ENCODE measurements at places on chromosomes 7 and 10. TPM values are rescaled to one million over a fixed set of nuclear protein-coding genes. Genes with fewer than 3 reads are reported as not detected.

- DNase-seq: no peak
These were observed 220.9 kb downstream of the C7orf25 start for GRCh38 chr7:42690794-42691639.

GRCh38 chr7:100723732-100724275 is 3.5 kb downstream of the EPO start:
- DNase-seq: no peak

- DNase-seq: no peak
These were observed 48.4 kb upstream of the FHIP2A start for GRCh38 chr10:114773197-114773532.

GRCh38 chr10:96261132-96261531 is 10.2 kb downstream of the BLNK start:
- no peak for DNase-seq

UNCX gene
- polyA plus RNA-seq: 6.4 TPM

DNA sequence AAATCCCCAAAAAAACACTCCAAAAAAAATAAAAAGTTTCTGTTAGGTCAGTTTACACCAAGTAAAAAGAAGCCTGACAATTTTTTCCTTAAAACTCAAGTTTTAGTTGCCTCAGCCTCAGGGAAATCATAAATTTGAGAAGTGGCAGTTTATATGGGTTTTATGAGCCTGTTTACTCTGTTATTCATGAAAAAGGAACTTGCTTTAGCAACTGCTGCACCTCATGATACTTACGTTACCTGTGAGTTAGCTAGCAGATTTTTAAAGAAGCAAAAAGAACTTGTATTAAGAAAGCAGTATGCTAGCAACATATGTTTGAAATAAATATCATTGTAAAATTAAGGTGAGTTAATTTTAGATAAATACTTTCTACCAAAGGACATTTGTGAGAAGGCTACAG is 1264.5 kb upstream of the PHF14 start:
- peak; percentile 10 for DNase-seq

- no peak for DNase-seq
These were observed 86.1 kb downstream of the RABGEF1 start for GRCh38 chr7:66826649-66827048.

DNA sequence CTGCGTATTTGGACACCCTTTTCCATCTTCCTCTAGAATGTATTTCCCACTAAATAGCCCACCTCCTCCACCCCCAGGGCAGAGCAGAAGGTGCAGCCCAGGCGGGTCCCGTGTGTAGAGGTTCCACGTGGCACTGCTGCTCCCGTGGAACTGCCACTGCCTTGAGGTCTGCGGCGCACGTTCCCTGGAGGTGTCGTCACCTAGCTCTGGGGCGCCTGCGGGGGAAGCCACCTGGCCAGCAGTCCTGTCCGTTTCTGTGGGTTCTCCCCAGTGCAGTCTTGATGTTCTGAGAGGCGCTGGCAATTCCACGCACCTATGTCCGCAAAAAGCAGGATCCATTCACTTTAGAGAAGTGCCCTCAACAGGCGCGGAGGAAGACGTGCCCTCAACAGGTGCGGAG is 21.9 kb downstream of the BNIP3 start:
- DNase-seq: no peak

RET gene
- polyA plus RNA-seq: 19.4 TPM

DNA sequence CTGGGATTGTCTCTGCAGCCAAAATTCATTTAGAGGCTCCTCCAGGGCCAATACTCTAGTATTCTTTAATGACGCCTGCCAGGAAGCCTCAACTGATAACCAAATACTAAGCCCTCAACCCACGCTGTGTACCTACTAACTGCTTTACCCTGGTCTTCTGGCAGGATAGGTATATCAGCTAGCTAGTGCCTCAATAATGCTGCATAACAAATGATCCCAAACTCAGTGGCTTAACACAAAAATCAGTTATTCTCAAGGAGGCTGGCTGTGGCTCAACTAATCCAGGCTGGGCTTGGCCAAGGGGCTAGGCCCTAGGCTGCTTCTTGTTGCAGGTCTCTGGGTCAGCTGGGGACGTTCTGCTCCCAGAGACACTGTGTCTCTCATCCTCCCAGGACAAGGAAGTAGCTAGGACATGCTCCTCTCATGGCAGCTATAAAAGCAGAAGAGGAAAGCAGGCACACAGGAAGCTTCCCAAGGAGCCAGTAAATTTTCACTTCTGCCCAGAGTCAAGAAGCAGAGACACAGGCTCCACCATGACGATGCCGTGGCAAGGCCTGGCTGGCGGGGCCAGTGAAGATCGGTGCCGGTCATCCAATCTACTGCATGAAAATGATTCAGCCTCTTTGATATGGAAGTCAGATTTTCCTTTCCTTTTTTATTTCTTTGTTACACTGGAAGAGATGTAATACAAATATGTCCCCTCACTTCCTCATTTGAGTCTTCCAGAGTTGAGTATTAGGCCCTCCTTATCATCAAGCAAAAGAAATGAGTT is 28.6 kb upstream of the COL13A1 start:
- DNase-seq: no peak

Measured in right renal cortex interstitium (tissue), 3 donors.